ENCODE measurements at places on chromosomes 16 and 17.

DNA sequence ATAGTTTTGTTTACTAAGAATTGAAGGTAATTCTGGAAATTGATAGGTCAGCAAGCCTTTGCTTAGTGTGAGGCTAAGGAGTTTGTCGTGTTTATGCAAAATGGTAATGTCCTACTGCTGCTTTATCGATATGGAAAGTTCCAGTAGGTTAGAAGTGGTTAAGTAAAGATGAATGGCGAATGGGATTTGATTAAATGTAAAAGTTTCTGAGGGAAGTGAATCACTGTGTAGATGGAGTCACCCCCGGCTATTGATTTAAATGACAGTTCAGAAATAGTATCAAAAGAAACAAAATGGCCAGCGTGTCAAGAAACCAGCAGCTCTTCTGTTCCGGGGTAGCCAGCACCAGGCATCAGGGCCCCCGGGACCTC, 131.4 kb downstream of the RPTOR start:
- no peak for DNase-seq

DNA sequence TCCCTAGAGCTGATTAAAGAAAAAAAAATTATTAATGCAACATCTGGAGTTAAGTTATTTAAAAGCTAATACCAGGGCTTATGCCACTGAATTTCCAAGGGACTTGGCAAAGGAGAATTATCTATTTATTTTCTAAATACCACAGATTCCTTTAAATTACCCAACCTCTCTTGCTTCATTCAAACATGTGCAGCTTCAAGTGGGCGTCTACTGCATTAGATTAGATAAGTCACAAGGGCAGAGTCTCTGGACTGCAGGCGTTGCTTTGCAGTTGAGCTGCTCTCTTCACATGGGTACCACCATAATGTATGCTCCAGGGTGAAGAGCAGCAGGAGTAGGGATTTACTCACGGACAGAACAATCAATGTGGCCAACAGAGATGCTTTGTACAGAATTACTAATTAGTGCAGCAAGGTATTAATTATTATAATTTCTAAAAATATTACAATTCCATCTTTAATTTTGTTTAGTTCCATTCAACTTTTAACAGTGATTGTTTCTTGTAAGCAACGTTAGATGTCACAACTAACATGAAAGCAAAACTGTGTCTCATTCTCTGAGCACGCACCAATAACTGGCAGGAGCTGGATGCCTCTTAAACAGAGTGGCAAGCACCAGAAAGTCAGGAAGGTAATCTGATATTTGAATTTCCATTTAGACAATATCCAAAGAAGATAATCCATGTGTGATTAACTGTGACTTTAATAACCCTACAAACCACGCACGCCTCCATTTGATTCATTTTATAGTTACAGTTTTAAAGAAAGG, 214.2 kb downstream of the STX8 start:
- no peak for DNase-seq

DNA sequence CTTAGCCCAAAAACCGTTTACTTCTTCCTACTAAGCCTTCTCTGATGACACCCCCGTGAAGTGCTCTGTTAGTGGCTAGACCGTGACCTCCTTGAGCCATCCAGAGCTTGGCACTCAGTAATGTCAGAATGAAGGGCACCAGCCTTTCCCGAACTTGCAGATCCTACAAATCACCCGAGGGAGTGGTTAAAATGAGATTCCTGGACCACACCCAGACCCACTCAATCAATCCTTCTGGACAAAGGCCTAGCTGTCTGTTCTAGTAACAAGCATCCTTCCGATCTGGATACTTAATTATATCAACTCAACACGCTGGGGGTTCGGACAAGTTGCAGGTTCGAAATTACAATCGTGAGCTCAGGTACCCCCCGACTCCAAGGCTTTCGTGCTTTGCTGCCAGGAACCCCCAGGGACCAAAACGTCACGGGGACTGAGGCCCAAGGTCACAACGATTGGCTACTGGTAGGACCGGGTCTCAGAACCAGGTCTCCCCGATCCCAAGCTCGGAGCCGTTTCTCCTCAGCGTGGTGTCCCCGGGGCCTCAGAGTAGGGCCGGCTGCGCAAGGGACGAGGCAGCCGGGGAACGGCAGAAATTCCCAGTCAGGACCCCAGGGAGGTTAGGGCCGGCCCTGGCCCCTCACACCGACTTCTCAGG, 527 bp downstream of the CIAPIN1 start:
- peak; percentile 40 for DNase-seq

DNA sequence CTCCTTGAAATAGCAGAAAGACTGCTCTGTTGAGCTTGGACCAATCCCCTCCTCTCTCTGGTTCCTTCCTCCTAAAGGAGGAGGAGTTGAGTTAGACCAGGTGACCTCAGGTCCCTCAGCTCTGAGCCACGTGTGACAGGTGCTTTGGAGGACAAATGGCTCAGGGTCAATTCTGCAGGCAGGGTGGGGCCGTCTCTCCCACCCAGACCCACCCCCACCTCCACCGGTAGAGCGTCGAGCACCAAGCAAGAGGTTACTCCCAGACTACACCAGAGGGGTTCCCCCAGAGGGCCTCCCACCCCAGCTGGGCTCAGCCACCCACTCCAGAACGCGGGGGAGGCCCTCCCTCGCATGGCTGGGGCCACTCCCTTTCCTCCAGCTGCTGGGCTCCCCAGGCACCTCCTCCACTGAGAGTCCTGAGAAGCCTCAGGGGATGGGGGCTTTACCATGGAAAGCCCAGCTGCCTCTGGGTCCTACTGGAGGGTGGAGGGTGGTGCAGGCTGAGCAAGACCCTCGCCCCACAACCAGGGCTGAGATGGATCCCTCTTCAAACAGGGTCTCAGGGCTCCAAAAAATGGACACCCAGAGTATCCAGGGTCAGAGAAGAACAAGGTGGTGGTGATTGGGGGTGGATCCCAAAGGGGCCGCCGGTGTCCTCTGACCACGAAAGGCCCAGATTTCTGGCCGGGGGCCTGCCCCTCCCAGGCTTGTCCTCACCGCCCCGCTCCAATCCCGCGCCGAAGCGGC, 7.6 kb downstream of the MYO1C start:
- peak; percentile 41 for DNase-seq

GRCh38 chr16:61952841-61953240, 83.4 kb downstream of the CDH8 start:
- DNase-seq: no peak

- DNase-seq: no peak
Observed at GRCh38 chr16:583815-584591, 5.9 kb upstream of the RAB40C start.

DNA sequence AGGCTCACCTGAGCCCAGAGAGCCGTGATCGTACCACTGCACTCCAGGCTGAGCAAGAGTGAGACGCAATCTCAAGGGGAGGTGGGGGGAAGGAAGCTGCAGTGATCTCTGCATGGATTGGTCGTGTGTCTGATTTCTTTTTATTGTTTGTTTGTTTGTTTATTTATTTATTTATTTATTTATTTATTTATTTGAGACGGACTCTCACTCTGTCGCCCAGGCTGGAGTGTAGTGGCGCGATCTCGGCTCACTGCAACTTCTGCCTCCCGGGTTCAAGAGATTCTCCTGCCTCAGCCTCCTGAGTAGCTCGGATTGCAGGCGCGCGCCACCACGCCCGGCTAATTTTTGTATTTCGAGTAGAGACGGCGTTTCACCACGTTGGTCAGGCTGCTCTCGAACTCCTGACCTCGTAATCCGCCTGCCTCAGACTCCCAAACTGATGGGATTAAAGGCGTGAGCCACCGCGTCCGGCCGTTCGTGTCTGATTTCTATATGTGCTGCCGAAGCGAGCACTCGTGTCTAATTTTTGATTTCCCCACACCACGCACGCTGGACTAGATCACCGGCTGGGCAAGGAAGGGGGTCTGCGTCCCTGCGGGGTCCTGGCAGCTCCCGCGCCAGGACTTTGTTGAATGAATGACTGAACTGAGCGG, 448 bp upstream of the TNFRSF12A start:
- DNase-seq: no peak

- DNase-seq: no peak
Observed at GRCh38 chr16:82911925-82912324, 285.2 kb downstream of the CDH13 start.

GRCh38 chr16:13429416-13429815, 490.5 kb upstream of the ERCC4 start:
- no peak for DNase-seq

DNA sequence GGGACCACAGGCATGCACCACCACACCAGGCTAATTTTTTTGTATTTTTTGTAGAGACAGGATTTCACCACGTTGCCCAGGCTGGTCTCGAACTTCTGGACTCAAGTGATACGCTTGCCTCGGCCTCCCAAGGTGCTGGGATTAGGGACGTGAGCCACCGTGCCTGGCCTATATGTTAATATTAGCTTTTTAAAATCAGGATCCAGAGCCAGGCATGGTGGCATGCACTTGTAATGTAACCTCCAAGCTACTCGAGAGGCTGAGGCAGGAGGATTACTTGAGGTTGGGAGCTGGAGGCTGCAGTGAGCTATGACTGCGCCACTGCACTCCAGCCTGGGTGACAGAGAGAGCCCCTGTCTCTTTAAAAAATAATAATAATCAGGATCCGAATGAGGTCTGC, 8.5 kb upstream of the ADCY7 start:
- no peak for DNase-seq

GRCh38 chr17:46977750-46978488, 1.1 kb downstream of the RPRML start:
- no peak for DNase-seq

- no peak for DNase-seq
Observed at GRCh38 chr17:59292174-59292523, 39.3 kb upstream of the YPEL2 start.

DNA sequence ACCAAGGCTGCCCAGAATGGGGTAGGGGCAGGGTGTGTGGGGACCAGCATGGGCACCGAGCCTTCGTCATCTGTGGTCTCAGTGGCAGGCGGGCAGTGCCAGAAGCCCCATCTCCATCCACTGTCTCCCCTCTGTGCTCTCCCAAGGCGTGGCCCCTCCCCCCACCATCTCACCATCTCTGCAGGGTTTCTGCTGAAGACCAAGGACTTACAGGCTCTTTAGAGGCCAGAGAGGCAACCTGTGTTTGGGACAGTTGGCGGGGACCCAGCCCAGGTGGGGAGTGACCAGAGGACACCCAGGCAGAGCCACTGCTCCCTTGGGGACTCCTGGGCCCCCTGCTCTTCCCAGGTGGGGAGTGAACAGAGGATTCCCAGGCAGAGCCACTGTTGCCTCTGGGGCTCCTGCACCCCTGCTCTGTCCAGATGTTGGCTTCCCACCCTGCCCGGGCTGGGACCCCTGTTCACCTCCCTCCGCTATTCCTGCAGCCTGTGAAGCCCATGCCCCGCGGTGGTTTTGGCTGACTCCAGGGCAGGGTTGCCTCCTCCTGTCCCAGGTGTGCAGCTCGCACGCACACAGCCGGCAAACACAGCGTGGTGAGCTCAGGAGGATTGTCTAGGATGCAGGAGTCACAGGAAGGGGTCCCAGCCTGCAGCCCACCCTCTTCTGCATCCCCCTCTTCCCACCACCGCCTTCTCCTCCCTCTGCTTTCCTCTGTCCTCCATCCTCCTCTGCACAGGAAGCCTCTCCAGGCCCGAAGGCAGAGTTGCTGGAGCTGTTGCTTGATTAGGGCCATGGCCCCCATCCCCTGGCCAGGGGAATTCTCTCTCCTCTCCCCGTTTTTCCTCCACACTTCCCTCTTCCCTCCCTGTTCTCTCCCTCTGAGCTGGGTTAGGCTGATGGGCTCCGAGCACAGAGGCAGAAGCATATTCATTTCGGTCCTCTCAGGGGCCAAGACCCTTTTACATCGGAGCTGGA, 45.0 kb downstream of the SLC7A5 start:
- DNase-seq: no peak

- no peak for DNase-seq
Observed at GRCh38 chr17:56319531-56319930, 166.3 kb downstream of the ANKFN1 start.

DNA sequence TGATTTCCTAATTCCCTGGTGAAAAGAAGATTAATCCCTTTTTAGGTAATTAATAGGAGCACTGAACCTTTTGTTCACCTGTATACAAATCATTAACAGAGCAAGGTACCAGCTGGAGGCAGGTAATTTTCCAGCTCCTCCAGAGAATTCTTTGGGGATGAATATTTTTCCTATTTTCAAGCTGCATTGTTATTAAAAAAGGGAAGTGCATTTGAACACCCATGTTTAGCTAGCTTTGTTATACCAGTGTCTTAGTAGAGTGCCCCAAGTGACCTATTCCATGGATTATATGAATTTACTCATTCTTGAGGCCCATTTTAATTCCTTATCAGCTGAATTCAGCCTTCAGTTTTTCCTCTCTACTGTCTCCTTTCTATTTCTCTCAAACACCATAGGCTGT, 73.2 kb upstream of the GOT2 start:
- no peak for DNase-seq

GRCh38 chr16:17343028-17343427, 127.7 kb downstream of the XYLT1 start:
- DNase-seq: no peak

DNA sequence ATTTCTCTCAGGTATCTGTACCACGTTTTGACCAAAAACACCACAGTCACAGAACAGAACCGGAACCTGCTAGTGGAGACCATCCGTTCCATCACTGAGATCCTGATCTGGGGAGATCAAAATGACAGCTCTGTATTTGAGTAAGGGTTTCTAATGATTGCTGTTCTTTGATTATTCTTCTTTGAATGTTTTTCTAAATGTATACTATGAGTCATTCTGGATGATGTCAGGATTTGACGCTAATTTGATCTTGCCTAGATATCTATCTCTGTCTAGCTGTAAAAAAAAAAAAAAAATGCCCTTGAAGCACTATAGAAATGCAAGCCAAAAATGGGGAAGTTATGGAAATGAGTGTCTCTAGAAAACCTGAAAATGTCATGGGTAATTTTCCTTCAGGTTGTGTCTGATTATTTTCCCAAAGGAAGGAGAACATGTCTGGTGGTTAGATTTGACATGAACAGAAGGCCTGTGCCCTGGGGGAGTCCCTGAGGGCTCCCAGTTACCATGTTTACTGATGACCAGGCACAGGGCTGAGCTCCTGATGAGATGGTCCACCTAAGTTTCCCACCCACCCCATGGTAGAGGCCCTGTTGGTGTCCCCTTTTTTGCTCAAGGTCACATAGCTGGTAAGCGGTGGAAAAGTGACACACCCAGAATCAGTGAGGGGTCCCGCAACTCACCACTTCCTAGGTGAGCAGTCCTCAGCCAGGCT, 13.6 kb downstream of the CLEC16A start:
- no peak for DNase-seq

- no peak for DNase-seq
Observed at GRCh38 chr16:20744922-20745440, 3.4 kb upstream of the THUMPD1 start.

- peak; percentile 58 for DNase-seq
Observed at GRCh38 chr17:43694081-43694870, 32.6 kb upstream of the MEOX1 start.

DNA sequence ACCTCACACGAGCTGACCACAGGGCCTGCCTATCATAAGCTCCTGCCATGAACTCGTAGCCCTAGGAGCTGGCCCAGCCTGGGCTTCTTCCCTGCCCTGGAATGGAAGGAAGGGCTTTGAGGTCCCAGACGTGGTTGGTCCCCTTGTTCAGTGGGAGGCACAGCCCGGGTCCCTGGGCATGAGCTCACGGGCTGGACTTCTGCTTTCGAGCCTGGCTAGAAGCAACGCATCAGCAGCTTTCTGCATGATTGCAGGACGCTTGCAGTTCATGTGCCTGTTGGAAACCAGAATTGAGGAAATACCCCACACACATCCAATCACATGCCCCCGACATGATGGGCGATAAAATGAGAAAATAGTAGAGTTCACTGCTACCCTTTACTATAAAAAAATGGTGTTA, 293.3 kb downstream of the MAF start:
- DNase-seq: no peak
